ENCODE measurements at places on chromosomes 3 and 15.

DNA sequence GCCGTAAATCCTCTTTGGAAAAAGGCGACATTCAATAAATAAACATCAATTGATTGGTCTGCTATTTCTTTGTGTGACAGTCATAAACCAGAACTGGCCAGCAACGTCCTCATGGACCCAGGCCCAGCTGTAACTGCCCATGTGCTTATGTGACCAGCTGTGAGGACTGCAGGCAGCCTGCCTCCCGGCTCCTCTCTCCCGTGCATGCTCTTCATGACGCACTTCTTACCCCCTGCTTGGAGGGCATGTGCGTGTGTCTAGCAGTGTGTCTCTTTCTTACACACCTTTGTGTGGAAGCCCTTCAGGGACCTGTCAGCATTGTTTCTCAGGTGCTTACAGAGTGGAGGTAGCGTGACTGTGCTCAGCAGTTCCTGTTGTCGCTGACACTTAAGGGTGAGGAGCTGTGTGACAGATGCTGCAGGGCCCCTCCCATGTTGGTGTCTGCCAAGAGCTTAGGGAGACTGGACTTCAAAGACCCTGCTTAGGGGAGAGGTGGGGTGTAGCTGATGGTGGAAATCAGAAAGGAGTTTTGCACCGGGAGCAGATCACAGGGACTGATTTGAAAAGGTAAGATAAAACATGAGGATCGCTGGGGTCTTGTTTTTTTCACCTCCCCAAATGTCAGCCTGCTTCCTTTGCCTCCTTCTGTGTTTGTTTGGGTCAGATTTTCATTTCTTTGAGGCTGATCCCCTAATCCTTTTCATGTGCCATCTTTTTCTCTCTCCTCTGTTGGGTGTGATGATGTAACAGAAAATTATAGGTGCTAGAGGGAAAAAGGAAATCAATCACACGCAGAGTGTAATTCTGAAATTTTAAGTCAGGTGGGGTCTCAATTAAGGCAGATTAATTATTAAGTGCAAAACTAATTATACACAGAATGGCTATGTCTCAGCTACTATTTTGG is 2.1 kb downstream of the PODXL2 start:
- no peak for DNase-seq

DNA sequence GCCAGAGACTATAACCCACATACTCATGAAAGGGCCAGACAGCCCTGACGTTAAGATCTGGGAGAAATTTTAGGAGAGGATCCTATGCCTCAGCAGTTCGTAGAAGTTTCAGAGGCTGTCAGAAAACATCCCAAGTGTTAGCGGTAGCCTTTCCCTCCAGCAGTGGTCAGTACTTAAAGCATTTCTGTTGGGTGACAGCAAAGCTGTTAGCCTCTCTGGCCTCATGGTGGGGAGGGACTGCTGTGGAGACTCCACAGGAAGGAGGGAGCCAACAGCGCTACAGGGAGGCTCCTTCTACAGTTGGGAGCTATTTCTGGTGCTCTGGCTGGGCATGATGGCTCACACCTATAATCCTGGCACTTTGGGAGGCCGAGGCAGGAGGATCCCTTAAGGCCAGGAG is 27.4 kb downstream of the IDH2 start:
- DNase-seq: no peak

GRCh38 chr3:117955196-117955595 is 1079.5 kb downstream of the IGSF11 start:
- DNase-seq: no peak

- DNase-seq: no peak
Observed at GRCh38 chr15:60004846-60005351, 788 bp downstream of the FOXB1 start.

DNA sequence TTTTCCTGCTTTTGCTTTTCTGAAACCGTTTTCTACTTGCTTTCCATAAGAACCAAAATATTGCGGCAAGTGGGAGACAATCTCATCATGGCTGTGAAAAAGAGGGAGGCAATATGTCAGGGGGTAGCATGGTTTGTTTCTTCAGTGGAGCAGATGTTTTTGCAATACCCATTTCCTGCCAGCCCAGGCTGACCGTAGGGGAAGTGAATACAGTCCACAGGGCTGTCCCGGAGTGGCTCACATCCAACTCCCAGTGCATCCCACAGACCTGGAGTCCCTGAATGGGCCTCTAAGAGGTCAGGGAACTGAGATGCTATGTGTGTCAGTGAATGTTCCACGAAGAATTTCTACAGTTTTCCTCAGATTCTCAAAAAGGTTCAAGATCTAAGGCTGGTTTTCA is 69.6 kb downstream of the EPHB1 start:
- peak; percentile 18 for DNase-seq

DNA sequence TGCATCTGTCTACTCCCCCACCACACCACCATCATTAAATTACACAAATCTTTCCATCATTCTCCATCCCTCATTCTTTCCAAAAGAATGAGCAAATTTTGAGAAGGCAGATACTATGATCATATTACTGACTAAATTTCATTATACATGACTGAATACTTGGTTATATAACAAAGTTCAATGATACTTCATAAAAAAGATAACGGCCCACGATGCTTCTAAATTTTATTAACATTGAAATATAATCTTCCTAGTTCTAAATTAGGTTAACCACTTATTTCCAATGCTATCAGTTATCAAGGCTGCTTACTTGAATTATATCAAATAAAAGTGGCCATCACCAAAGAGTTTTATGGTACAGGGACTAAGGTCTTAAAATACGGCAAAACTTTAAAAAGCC is 13.5 kb downstream of the HERC1 start:
- DNase-seq: no peak

GRCh38 chr15:75718328-75718727 is 5.7 kb upstream of the CSPG4 start:
- no peak for DNase-seq

GRCh38 chr15:23860290-23861245 is 173.5 kb upstream of the NDN start:
- no peak for DNase-seq

GRCh38 chr3:52136513-52136912 is 17.7 kb downstream of the POC1A start:
- DNase-seq: no peak

DNA sequence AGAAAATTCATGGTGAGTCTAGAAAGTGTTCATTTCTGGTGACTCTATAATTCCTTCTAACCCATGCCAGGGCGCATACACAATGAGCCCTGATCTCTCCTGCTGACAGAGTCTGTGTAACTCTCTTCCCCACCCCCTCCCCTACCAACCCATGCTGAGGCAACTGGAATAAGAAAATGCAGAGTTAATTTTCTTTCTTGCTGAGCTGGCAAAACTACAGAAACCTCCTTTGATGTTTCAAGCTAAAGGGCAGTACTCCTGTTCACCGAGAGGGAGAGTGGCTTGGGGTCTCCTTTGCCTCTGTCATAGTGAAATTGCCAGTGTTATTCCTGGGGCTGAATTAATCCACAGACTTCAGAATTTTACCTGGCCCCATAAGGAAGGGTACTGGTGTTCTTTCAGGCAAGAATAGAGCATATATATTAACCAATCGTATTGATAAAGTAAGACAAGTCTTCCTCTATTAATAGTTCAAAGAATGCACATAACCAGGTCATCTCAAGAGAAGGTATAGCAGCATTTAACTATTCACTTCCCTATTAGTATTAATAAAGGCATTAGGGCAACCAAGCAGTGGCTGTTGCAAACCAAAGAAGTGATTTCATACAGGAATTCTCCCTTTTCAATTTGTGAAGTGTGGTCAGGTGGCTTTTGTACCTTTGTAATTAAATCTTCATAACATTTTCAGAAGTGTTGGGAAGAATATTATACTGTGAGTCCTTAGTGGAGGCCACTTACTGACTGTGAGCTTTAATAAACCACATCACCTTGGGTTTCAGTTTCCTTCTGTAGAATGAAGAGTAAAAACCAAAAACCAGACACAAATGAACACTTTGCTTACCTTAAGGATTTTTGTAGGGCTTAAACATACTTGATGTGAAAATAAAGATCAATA is 4.1 kb downstream of the GAP43 start:
- DNase-seq: no peak

GRCh38 chr3:49296781-49297411 is 19.9 kb upstream of the C3orf62 start:
- no peak for DNase-seq

GRCh38 chr3:183324083-183324482 is 71.0 kb downstream of the B3GNT5 start:
- no peak for DNase-seq

- DNase-seq: no peak
Observed at GRCh38 chr3:115595611-115596275, 27.6 kb upstream of the GAP43 start.

- peak; percentile 88 for DNase-seq
Observed at GRCh38 chr15:43777267-43777914, 625 bp upstream of the ELL3 start.

DNA sequence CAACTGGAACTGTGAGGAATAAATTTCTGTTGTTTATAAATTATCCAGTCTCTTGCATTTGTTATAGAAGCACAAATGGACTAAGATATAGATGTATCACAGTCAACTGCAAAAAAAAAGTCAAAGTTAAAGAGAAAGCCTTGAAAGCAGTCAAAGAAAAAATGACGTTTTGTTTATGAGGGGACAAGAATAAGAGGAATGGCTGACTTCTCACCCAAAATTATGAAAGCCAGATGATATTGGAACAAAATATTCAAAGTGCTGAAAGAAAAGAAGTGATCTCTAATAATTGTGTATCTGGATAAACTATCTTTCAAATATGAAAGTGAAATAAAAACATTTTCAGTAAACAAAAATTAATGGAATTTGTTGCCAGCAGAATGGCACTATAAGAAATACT is 171.8 kb upstream of the IGF1R start:
- DNase-seq: no peak

DNA sequence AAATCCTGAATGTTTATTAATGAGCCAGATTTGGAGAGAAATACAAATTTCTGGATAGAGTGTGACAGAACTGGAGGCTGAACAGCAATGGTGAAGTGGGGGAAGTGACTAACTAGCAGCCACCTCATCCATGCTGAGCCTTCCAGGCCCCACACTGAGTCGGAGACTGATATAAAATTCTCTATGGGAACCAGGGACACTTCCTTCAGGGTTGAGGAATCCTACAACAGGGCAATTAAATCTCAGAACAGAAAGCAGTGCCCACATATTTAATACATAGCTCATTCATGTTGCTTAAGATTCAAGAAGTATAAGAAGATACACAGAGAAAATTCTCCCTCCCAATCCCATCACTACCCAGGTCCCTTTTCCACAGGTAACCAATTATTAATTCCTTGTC is 49.3 kb downstream of the HACD2 start:
- no peak for DNase-seq

- no peak for DNase-seq
Observed at GRCh38 chr15:34768530-34768929, 13.7 kb upstream of the GJD2 start.

GRCh38 chr3:126851934-126852333 is 131.0 kb upstream of the PLXNA1 start:
- no peak for DNase-seq

- no peak for DNase-seq
Observed at GRCh38 chr3:59698091-59698490, 648.3 kb upstream of the CFAP20DC start.

GRCh38 chr3:98109807-98110549 is 20.5 kb upstream of the OR5H1 start:
- no peak for DNase-seq

DNA sequence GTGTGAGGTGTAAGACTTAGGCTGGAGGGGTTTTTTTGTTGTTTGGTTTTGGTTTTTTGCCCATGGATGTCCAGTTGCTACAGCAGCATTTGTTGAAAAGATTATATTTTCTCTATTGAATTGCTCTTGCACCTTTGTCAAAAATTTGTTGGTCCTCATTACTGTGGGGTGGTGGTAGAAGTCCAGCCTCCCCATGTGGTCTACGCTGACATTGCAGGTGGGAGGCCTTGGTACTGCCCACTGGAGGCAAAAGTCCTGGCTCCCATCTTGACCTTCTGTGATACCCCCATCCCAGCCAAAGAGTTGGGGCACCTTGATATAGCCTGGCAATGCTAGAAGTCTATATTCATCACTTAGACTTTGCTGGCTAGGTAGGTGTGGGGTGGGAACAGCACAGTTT is 5.4 kb upstream of the RAB6B start:
- DNase-seq: no peak

GRCh38 chr3:129231331-129232119 is 17.9 kb upstream of the COPG1 start:
- DNase-seq: no peak

GRCh38 chr3:19932422-19932821 is 1.6 kb downstream of the EFHB start:
- DNase-seq: no peak

- DNase-seq: no peak
Observed at GRCh38 chr3:179716811-179717210, 64.0 kb downstream of the USP13 start.
